ENCODE measurements at places on chromosomes 1 and 21.

DNA sequence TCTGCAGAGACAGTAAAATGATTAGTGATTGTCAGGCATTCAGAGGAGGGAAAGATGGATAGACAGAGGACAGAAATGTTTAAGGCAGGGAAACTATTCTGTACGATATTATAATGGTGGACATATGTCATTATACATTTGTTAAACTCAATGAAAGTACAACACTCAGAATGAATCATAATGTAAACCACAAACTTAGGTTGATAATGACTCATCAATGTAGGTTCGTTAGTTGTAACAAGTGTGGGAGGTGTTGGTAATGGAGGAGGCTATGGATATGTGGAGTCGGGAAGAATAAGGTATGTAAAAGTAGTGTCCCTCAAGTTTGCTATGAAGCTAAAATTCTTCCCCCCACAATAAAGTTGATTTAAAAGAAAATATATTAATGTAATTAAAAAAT lies 455.0 kb downstream of the BRINP3 start:
- DNase-seq: no peak

- no peak for DNase-seq
Observed at GRCh38 chr21:41170859-41171609, 3.1 kb downstream of the BACE2 start.

DNA sequence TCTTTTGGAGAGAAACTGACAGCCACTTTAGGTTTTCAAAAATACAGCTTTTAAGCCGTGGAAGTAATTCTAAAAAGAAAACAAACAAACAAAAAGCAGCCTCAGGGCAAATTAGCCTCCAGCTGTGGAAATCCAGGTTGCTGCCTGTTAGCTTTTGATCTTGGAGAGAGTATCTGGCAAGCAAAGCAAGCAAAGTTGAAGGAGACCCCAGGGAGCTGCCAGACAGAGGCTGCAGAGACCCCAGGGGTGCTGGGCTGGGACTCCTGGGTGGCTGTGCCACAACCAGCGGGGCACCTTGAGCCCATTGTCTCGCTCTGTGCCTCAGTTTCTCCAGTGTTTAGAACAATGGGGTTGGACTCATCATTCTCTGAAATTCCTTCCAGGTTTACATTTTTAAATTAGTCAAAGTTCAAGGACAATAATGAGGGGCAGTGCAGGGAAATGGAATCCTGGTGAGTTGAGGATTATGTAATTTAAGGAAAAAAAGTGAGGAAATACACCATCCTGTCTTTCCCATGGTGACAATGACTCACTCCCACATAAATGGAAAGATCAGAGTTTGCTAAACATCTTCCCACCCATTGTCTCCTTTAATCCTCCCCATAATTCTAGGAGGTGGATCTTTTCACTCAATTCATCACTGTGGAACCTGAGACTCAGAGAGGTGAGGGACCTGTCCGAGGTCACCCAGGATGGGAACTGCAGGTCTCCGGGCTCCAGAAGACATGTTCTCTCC lies 480.5 kb downstream of the MATN1 start:
- DNase-seq: no peak

DNA sequence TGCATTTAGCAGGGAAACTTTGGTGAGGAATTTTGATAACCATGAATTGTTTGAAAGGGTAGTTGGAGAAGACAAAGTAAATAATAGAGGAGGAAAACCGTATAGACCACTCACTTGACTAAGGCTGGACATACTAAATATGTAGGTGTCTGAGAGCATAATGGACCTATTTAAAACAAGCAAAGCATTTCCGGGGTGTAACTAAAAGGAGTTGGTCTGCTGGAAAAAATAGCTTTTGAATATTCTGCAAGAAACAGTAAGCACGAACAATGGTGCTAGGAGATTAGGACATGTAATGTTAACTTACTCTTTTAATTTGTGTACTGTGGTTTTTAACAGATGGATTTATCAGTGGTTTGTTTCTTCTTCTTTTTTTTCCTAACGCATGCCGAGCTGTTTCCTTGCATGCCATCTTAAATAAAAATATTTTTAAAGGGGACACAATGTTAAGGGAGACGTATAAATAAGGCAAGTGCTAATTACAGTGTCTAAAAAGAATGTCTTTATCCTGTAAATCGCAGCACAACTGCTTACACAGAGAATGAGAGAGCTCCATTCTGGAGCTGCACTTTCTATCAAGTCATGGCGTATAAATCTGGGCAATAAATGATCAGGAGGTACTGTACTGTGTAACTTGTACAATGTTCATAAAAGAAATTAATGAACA lies 492.1 kb downstream of the LMO4 start:
- no peak for DNase-seq

DNA sequence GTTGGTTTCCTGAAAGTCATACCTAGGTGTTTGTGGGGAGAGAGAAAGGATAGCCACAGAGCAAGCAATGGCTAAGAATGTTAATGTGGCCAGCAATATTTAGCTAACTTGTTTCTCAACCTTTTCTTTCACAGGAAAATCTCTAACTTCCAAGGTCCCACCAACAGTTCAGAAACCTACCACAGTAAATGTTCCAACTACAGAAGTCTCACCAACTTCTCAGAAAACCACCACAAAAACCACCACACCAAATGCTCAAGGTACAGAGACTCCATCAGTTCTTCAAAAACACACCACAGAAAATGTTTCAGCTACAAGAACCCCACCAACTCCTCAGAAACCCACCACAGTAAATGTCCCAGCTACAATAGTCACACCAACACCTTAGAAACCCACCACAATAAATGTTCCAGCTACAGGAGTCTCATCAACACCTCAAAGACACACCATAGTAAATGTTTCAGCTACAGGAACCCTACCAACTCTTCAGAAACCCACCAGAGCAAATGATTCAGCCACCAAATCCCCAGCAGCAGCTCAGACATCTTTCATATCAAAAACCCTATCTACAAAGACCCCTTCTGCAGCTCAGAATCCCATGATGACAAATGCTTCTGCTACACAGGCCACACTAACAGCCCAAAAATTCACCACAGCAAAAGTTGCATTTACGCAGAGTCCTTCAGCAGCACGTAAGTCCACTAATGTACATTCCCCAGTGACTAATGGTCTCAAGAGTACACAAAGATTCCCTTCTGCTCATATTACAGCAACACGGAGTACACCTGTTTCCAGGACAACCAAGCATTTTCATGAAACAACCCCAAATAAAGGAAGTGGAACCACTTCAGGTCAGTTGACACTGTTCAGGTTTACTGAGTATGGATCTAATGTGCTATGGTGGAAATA lies 15.3 kb downstream of the CD55 start:
- no peak for DNase-seq

- no peak for DNase-seq
Observed at GRCh38 chr1:192787914-192788585, 20.8 kb upstream of the RGS2 start.

DNA sequence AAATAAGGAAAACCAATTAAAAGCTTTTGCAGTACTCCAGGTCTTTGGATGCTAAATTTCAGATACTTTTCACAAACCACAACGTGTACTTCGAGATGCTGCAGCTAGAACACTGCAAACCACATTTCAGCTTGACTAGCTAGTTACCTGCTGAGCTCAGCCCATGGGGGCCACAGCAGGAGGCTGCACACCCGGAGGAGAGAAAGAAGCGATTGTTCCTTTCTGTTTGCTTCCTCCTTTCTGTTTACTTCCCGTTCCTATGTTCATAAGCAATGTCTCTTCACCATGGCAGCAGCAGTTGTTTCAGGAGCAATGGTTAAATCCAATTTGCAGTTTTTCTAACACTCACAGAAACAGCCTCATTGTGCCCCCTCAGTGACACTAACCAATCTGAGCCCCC lies 225.6 kb upstream of the FGGY start:
- DNase-seq: no peak

DNA sequence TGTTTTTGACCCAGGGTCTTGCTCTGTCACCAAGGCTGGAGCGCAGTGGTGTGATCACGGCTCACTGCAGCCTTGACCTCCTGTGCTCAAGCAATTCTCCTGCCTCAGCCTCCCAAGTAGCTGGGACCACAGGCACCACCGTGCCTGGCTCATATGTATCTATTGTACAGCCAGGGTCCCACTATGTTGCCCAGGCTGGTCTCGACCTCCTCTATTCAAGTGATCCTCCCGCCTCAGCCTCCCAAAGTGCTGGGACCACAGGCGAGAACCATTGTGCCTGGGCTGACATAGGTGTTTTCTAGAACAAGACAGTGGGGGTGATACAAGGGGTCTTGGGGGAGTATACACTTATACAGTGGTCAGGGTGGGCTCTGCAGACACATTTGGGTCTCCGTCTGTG lies 17.5 kb downstream of the FTCD start:
- no peak for DNase-seq

- DNase-seq: no peak
Observed at GRCh38 chr1:12173041-12173509, 6.3 kb downstream of the TNFRSF1B start.

DNA sequence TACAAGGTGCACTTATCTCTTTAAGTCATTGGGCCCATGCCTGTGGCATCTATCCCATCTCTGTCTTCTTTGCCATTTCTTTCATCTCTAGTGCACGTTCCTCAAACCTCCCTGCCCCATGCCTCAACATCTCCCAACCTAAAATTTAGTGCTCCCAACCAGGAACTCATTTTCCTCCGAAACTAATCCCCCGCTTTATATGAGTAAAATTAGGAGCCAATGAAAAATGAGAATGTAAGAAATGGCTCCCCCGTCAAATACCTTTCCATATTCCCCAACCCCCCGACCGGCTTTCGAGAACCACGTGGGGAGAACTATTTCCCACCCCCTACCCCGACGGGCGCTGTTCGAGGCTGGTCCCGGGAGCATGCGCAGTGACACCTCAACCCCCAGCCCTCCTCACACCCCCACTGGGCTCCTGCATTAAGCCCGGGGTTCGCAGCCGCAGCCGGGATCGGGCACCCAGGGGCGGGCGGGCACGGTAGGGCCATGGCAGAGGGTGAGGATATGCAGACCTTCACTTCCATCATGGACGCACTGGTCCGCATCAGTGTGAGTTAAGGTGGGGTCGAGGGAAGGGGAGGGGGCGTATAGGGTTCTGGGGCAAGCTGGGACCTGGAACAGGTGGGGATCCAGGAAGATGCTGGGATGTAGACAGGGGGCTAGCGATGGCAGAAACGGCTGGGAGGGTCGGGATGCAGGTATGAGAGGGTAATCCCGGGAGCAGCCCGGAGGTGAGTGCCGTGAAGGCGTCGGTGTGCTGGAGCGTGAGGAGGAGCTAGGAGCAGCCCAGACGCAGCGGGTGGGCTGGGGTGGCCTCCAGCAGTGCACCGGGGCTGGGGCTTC lies at the start of gene TRIM46:
Gene TRIM46 (plus strand): TSS at position 372 of the 846 bp plus-strand sequence. CDS start 118 bp downstream, at position 490.
- peak; percentile 86 for DNase-seq

DNA sequence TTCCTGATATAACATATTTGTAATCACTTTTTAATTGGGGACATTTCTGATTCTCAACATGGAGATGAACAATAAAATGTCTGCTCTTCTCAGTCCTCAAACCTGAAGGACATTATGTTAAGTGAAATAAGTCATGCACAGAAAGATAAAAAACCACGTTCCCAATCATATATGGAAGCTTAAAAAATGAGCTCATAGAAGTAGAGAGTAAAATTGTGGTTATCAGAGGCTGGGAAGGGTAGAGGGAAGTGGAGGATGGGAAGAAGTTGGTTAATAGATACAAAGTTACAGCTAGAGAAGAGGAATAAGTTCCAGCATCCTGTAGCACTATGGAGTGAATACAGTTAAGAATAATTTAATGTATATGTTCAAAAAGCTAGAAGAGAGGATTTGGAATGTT lies 1.5 kb upstream of the CD48 start:
- no peak for DNase-seq

DNA sequence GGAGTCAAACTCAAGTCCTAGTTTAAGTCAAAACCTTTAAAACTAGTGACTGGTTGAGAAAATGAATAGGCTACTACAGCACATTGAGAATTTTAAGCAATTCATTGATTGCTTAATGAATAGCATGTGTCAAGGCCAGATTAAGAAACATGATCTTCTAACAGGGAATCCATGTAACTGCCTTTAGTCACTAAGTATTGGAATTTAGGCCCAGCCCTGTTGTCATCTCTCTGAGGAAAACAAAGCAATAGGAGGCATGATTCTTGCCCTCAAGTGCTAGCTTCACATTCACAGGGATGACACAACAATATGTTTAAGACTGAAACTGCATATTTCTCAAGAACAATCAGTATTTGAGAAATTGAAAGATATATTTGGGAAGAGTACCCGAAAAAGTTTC lies 70.0 kb upstream of the PTGS2 start:
- no peak for DNase-seq

GRCh38 chr1:24926563-24927249 lies 3.4 kb downstream of the RUNX3 start:
- DNase-seq: no peak

GRCh38 chr1:181748013-181748412 lies 264.7 kb downstream of the CACNA1E start:
- DNase-seq: no peak

- DNase-seq: no peak
Observed at GRCh38 chr1:22075718-22076117, 23.2 kb downstream of the CDC42 start.

- no peak for DNase-seq
Observed at GRCh38 chr1:47915677-47916353, 81.4 kb downstream of the TRABD2B start.

DNA sequence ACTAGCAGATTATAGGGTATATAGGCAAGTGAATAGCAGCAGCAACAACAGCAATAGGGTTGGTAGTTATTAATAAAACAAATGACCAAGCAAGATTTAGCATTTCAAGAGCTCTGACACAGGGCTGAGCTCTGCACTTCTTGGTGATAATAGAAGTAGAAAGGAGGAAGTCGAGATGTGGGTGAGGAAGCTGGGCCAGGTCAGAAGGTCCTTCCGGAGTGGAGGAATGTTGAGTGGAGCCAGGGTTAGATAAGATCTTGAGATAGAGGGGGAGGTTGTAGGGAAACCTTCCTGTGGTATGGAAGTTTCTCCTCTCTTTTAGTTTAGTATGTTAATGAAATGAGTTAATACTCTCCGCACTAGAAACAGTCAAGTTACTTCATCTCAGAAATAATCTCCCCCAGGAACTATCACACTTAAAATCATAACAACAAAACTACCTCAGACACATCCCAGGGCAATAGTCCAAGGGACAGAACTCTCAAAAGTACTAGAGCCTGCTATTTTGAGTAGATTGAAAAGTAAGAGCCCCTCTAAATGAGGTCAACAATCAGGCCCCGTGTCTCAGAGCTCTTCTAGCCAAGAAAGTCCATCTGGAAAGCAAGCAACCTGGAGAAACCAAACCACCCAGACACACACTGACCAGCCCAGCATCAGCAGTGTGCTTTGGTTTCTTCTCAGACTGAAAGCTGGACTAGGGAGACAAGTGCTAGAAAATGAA lies 45.4 kb upstream of the ATP1B1 start:
- no peak for DNase-seq
